ENCODE measurements at places on chromosomes 4 and X.
A peak's percentile ranks its signal among the peaks of the same experiment; 100 is the strongest.

DNA sequence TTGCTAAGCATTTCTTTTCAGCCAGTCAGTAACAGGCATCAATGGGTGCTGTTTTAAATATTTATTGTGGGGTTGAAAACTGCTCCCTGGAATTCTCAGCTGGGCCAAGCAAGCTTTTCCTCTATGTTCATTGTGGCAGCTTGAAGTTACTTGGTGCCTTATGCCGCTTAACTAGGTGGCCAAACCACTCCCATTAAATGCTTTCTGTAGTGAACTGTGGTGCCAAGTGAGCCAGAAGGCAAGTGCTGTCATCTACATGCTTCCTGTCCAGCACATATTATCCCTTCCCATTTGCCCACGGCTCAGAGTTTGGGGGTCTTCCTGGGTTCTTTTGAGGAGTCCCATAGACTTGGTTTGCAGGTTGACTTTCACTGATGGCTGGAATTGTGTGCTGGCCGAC, 64.8 kb downstream of the TAB3 start:
- no peak for DNase-seq

- no peak for DNase-seq
Observed at GRCh38 chrX:133215747-133216146, 2.4 kb downstream of the TFDP3 start.

- no peak for DNase-seq
Observed at GRCh38 chrX:128759745-128760144, 707.5 kb upstream of the ACTRT1 start.

DNA sequence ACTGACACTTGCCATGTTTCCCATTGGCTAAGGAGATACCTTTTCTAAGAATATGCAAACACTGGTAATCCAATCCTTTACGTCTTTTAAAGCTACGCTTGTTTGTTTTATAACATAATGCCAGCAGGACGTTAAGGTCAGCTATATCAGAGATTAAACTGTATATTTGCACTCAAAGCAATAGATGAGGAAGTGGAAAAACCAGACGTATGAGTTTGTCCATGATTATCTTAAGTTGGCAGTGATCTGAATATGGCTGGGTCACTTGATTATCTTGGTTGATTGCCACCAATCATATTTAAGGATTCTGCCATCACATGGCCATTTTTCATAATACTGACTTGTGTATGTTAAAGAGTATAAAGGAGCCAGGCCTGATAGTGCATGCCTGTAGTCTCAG, 19.4 kb downstream of the TMSB4X start:
- DNase-seq, result no peak

DNA sequence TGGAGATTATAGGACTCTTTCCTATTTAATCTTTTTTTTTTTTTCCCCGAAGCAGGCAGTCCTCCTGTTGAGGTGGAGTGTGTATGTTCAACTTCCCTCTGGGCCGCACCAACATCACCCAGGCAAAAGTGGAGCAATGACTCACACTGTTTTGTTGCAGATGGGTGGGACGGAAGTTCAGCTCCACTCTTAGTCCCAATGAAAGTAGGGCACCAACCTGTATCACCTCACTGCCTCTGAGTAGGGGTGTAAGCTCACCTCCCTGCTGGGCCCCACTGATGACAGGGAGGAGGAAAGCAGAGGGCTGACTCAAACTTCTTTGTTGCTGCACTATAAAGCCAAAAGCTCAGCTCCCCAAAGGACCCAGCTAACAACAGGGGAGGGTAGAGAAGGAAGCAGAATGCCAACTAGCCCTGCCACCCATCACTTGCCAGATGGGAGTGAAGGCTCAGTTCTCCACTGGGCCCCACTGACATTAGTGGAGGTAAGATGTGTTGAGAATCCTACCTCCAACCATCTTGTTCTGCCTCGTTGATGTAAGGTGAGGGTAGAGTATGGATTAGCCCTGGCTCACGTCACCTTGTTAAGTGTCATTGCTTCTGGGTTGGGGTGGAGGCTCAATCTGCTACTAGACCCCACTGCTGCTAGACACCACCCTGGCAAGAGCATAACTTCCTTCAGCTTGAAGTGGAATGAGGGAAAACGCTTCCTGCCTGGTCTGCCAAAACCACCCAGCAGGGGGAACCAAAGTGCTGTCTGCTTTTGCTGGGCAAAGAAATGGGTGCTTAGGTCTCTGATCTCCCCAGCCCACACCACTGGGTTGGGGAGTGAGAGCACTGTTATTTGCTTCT, 14.1 kb downstream of the RPS6KA3 start:
- peak; percentile 54 for DNase-seq

- DNase-seq, result no peak
Observed at GRCh38 chr4:1661695-1662094, 22.4 kb downstream of the FAM53A start.

DNA sequence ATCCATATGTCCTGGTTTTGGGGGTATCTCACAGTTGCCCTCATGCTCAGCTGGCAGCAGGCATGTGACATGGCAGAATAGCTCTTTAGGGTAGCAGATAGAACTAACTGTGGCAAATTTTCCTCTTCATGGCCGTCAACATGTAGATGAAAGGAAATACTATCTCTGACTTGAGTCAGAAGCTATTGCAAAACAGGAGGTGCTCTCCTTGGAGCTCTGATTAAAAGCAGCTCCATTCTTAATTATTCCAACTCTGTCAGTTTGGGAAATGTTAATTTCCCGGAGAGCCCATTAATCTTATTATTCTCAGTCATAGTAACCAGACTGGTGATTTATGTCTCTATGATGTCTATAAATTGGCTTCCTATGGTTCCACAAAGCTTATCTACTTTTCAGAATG, 18.2 kb downstream of the IL13RA1 start:
- DNase-seq, result no peak

GRCh38 chr4:7159923-7160322, 32.4 kb upstream of the SORCS2 start:
- DNase-seq, result no peak

GRCh38 chrX:18825375-18825774, 117.9 kb downstream of the PPEF1 start:
- no peak for DNase-seq

- no peak for DNase-seq
Observed at GRCh38 chr4:117328333-117328732, 243.0 kb upstream of the TRAM1L1 start.

- no peak for DNase-seq
Observed at GRCh38 chr4:79662651-79663050, 254.6 kb upstream of the GK2 start.

- no peak for DNase-seq
Observed at GRCh38 chr4:19910861-19911525, 340.7 kb upstream of the SLIT2 start.

GRCh38 chr4:127069675-127070074, 563.1 kb upstream of the INTU start:
- no peak for DNase-seq

GRCh38 chrX:54280466-54280865, 77.4 kb downstream of the WNK3 start:
- DNase-seq, result no peak

DNA sequence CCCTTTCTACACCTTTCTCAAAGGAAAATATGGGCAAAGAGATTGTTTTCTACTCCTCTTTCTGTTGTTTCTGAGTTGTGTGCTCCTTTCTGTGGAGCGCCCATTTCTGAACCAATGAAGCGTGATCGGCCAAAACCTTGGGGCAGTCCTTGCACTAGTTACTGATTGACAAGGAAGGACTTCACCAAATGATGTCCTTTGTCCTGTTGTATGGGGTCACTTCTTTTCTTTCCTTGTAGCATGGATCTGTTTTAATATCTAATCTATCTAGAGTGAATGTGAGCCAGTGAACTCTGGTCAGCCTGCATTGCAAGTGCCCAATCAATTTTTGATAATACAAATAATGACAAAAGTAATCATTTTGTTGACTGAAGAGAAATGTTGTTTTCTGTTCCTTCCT, 94.5 kb downstream of the EGF start:
- DNase-seq, result no peak

DNA sequence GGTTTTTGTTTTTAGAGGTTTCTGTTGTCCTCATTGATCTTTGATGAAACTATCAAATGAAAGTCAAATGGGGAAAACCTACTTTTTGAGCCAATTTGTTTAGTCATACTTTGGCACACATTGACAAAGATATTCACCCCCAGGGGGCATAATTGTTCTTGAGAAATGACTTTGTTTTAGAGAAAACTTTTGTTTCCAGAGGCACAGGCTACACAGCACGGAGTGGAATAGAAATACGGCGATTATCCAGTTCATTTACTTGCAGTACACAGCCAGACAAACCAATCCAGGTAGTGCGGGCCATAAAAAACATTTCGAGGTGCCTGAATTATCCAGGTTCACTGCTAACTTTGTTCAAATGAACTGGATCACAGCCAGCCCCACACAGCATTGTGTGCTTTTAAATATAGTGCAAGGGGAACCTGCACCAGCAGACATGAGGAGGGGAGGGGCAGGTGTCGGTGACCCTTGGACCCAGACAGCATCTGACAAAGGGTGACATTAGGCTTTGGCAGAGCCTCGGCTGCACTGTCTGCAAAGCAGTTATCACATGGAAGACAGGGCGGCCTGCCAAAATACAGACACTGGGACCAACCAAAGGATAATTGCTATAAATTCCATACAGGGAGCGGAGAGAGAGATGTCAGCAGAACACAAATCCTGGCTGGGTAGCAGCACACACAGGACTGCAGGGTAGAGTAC, 179.6 kb upstream of the NOCT start:
- no peak for DNase-seq

DNA sequence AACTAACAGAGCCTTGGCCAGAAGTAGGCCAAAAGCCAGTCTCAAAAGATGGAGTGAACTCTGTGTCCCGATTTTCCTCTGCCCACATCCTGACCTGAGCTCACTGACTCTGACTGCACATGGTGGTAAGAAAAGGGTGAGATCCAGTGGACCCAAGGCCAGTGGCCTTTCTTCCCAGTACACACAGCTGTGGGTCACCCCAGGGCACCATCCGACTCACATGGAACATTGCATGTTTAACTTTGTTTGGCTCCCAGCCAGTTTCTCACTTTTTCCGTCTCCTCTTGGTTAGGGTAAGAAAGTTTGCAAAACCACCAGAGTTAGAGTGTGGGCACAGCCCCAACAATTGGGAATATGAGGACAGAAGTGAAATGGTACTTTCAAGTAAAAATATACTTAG, 69.8 kb downstream of the GAB1 start:
- DNase-seq, result no peak

GRCh38 chr4:159248384-159249178, 145.7 kb downstream of the RAPGEF2 start:
- no peak for DNase-seq

DNA sequence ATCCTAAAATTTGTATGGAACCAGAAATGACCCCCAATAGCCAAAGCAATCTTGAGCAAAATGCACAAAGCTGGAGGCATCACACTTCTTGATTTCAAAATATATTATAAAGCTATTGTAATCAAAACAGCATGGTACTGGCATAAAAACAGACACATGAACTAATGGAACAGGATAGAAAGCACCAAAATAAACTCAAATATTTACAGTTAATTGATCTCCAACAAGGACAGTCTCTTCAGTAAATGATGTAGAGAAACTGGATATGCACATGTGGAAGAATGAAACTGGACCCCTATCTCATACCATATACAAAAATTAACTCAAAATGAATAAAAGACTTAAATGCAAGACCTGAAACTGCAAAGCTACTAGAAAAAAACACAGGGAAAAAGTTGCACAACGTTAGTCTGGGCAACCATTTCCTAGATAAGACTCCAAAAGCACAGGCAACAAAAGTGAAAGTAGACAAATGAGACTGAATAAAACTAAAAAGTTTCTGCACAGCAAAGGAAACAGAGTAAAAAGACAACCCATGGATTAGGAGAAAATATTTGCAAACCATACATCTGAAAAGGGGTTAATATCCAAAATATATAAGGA, 64.9 kb downstream of the CD99L2 start:
- no peak for DNase-seq

DNA sequence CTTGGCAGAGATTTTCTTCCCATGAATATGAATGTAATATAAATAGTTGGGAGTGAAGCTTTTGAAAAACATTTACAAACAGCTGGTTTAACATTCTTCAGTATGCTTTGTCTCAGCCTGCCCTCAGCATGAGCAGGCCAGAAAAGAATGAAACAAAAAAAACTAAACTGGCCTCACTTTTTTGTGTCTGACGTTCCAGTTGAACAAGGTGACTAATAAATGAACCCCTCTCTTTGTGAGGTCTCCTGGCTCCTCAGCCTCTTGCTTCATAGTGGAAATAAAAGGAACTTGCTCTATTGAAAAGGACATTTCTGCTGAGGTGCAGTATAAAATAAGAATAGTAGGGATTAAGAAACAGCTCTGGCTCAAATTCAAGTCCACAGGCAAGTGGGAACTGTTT, 9.4 kb downstream of the CHST7 start:
- DNase-seq, result no peak

GRCh38 chr4:124636788-124637187, 75.7 kb downstream of the ANKRD50 start:
- no peak for DNase-seq

- DNase-seq, result no peak
Observed at GRCh38 chr4:25896776-25897539, 17.1 kb upstream of the SMIM20 start.

DNA sequence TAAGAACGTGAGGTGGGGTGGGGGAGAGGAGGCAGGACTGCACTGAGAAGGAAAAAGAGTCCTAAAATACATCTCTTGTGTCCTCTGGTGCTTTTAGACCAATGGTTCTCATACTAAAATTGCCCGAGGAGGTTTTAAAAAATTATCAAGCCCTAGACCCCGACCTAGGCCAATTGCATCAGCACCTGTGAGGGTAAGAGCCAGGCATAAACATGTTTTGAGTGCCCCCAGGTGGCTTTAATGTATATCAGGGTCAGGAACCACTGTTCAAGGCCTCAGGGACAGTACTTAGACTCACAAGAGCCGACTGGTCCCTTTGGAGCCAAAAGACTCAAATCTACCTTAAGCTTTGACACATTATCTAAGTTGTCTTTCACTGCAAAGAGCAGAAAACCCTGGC, 37.5 kb upstream of the TMEM150C start:
- no peak for DNase-seq

All from activated gamma-delta T cell treated with anti-CD3 and anti-CD28 coated beads, Interleukin-2, amount 50 U/mL, for 16 hours (primary cell).